ENCODE measurements at places on chromosomes 2 and 18.

DNA sequence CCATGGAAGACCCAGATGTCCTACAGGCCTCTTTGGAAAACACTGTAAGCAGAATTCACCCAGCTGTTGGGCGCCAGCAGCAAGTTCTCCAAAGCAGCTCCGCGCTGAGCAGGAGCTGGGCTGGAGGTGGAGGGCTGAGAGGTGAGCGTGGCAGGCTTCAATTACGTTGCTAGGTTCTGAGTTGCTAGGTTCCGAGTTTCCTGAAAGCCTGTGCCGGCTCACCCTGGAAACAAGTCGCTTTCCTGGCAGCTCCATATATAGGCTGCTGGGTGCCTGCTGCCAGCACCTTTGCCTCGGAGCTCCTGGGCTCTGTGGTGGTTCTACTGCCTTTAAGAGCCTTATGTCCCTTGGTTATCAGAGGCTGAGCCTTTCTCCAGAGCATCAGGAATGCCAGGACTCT is 14.4 kb upstream of the EGR4 start:
- no peak for DNase-seq

- no peak for DNase-seq
Measured at GRCh38 chr2:229407170-229407569, 136.1 kb upstream of the PID1 start.

- DNase-seq = no peak
Measured at GRCh38 chr2:172021955-172022354, 22.2 kb downstream of the METAP1D start.

DNA sequence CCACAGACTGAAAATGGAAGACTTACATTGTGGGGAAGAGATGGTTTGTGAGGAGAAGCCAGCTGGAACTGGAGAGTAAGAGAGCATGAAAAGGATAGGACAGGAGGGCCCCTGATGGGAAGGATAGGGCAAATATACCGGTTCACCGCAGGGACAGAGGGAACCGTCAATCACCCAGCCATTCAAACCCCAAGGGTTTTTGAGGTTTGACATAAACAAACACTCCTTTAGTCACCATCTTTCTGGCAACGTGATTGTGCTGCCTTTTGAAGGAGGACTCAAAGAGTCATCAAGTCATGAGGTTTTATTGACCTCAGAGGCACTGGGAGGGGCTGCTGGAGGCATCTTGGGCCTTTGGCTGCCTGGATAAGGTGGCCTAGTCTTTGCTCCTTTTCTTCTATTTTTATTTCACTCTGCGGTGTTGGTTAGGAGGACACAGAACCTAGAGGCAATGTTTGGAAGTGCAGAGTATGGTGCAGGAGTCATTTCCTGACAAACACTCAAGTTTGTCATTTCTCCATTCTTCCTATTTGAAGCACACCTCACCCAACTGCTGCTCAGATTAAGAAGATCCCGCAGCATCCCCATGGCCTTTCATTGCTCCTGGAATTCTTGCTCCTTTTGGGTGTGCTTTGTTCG is 487.3 kb upstream of the SPRED2 start:
- DNase-seq = no peak

DNA sequence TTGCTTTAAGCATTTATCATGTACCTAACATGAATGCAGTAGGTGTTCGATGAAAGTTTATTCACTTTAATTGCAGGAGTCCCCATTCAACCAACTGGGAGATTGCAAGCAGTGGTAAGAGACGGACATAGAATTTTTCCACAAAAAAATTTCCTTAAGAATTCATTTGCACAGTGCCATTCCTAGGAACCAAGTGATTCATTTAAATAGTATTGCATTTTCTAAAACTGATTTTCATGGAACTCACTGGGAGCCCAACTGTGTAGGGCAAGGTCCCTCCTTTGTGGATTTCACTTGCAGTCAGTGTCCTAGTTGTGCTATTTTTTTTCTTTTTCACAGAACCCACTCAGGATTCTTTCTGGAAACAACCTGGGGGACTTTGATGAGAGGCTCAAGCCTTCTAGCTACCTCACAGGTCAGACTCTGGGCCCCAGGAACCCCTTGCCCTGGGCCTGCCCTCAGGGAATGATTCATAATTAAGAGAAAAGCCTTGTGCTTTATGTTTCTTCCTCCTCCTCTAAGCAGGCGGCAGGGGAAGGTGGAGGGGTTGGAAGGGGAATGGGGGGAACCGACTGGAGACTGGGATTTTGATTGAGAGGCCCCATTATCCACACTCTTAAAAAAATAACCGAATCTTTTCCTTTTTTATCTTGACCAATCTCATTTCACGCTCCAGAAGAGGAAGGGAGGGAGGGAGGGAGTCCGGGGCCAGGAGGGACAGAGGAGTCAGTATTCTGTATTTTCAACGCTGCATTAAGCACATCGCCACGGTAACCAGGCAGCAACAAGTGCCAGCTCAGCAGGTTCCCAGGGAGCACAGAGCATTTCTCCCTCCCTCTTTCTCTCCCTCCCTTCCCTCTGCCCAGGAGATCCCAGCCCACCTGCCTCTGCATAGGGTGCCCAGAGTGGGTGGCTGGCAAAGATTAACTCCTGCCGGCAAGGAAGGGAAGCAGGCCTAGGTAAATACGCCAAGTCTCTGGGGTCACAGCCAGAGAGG is 51.8 kb downstream of the PSD4 start:
- DNase-seq = no peak

- no peak for DNase-seq
Measured at GRCh38 chr2:15700131-15700530, 108.5 kb downstream of the DDX1 start.

GRCh38 chr2:84526562-84526961 is 10.3 kb downstream of the DNAH6 start:
- no peak for DNase-seq

GRCh38 chr2:95301876-95302641 is 4.9 kb downstream of the KCNIP3 start:
- no peak for DNase-seq

- DNase-seq = no peak
Measured at GRCh38 chr2:70999362-70999761, 4.7 kb upstream of the TEX261 start.

GRCh38 chr18:33745151-33745795 is 167.3 kb downstream of the ASXL3 start:
- no peak for DNase-seq

DNA sequence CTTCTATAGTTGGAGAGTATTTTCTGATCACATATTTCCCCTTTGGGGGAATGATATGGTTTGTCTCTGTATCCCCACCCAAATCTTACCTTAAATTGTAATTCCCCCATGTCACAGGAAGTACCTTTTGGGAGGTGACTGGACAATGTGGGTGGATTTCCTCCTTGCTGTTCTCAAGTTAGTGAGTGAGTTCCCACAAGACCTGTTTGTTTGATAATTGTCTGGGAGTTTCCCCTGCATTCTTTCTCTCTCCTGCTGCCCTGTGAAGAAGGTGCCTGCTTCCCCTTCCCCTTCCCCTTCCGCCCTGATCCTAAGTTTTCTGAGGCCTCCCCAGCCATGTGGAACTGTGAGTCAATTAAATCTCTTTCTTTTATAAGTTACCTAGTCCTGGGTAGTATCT is 222.7 kb upstream of the SLC39A10 start:
- DNase-seq = no peak

- DNase-seq = peak; percentile 54
Measured at GRCh38 chr2:152730591-152731333, 12.3 kb downstream of the ARL6IP6 start.

DNA sequence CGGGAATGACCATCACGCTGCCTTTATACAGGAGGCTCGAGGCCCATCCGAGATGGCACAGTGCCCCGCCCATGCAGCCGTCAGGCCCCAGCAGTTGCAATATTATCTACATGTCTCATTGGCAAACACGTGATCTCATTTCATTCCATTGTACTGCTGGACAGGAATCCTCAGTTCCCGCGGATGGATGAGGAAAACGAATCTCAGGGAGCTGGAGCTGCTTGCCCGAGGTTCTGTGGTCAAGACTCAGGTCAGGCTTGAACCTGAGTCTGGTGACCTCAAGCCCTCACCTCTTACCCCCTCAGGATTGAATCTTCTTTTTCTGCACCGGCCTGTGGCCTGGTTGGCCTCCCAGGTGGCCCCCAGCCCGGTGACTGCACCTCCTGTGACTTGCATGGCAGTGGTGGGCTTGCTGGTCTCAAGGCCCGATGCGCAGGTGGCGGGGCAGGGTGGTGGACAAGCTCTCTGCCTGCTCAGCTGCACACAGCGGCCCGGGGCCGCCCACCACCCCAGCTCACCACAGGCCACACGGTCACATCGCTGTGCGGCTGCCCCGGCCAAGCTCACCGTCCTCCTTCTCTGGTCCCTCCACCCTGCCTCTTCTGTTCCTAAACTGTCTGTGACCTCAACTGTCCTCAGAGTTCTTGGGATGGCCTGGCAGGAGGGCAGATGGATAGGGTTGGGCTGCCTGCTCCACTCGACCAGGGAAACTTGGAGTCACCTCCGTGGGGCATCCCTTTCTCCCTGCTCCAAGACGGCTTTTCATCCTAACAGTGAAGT is 52.0 kb upstream of the HS6ST1 start:
- no peak for DNase-seq

- no peak for DNase-seq
Measured at GRCh38 chr2:156380117-156380645, 47.7 kb upstream of the NR4A2 start.

- DNase-seq = no peak
Measured at GRCh38 chr2:237806334-237806733, 7.8 kb downstream of the RBM44 start.

GRCh38 chr2:207616185-207616584 is 9.0 kb downstream of the METTL21A start:
- DNase-seq = no peak
